ENCODE measurements at places on chromosomes 1 and 21.

- no peak for DNase-seq
These were observed 432.7 kb upstream of the VAMP3 start for GRCh38 chr1:7338439-7338838.

GRCh38 chr1:94734963-94735901, 84.9 kb upstream of the SLC44A3 start:
- DNase-seq = peak; percentile 94

- no peak for DNase-seq
These were observed 19.7 kb downstream of the FGGY start for GRCh38 chr1:59316497-59317128.

DNA sequence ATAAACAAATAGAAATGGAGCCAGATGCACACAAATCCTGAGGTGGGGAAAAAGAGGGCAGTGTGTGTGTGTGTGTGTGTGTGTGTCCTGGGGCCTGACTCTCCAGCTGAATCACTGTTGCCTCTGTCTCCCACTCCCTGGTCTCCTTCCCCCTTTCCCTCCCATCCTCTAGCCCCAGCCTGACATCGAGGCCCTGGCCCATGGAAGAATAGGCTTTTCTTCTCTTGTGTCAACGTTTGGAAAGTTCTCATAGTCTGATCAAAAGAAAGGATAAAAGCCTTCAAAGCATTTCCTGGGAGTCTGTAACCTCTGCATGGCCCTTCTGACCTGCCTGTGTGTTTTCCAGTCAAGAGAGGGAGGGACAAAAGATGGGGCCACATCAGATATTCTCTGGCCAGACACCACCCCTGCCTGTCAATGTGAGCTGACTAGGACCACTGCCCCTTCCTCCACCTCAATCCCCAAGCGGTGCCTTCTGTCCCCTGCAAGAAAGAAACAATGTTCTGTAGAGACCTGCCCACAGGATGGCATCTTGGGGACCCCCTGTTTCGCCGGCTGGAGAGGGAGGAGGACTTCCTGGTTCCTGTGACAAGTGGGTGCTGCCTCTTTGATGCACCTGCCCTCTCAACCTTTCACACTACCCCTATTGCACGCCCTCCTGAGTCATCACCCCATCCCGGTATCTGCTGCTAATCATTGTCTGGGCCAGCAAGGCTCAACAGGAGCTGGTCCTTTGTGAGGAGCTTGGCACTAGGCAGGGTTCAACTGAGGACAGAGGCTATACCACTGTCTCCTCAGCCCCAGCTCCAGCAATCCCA, 16.2 kb downstream of the KCNJ10 start:
- peak; percentile 41 for DNase-seq

GRCh38 chr1:227131193-227131592, 187.1 kb downstream of the CDC42BPA start:
- DNase-seq = no peak

- peak; percentile 98 for DNase-seq
These were observed 13.1 kb downstream of the KRTAP13-1 start for GRCh38 chr21:30408782-30409494.

DNA sequence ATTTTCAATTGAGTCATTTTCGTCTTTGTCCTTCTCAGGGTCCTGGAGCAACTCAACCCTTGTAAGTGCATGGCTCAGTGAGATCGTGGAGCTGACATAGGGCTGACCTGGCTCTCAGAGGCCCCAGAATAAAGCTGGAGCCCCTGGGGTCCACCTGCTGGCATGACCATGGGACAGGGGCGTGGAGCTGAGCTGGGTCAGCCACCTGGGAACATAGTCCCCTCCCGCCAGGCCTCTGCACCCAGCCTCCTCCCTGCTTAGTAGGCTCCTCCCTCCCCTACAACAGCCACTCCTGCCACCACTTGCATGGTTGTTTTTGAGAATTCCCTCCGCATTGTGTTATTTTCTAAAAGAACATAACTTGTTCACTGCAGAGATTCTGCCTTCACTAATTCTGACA, 3.1 kb upstream of the RIPK4 start:
- DNase-seq = no peak

DNA sequence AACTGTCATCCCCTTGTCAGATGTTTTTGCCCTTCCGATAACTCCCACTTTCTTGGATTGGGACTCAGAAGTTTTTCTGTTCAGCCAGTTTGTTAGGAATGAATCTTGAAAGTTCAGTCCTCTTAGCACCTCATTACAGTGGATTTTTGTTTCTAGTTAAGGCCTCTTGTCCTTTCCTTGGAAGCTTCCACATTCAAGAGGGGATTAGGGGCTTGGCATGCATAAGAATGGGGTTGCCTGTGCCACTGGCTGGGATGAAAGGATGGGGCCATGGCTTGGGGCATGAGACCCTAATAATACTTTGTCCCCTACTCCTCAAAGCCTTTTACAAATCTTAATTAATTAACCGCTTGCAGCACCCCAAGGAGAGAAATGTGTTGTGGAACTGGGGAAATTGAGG, 2.4 kb upstream of the DHDDS start:
- no peak for DNase-seq

- DNase-seq = peak; percentile 27
These were observed 12.2 kb downstream of the OR2B11 start for GRCh38 chr1:247445526-247446356.

DNA sequence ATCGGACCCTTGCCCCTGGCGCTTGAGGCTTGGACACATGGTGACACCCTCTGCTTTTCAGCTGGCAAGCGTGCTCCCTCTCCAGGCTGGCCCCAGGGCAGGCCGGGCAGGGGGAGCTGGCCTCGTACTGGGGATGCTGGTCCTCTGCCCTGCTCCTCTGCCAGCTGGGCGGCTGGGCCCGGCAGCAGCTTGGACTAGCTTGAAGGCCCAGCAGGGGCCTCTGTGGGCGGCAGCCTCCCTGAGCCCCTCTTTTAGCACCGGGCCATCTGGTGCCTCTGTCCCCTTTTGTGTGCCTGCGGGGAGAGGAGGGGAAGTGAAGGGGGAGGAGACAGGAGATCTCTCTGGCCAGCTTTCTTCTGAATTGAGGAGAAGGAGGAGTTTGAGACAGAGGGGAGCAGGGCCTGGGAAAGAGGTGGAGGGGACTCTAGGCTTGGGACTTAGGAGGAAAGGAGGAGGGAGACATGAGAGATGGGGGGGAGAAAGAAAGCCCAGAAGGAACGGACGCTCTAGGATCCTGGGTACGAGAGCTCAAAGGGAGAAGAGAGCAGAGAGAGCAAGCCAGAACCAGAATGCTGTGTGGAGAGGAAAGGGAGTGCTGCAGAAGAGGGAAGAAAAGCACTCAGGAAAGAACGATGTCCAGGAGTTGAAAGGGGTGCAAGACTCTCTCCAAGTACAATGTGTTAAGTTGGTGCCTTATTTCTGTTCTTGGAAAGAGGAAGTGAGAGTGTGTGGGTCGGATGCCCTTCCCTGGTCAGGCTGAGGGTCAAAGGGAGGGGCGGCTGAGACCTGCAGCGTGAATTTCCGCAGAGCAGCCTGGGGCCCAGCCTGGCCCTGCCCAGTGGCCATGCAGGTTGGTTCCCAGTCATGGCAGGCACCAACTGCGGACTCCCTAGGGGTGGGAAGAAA, 40.3 kb downstream of the IER5 start:
- DNase-seq = peak; percentile 61

DNA sequence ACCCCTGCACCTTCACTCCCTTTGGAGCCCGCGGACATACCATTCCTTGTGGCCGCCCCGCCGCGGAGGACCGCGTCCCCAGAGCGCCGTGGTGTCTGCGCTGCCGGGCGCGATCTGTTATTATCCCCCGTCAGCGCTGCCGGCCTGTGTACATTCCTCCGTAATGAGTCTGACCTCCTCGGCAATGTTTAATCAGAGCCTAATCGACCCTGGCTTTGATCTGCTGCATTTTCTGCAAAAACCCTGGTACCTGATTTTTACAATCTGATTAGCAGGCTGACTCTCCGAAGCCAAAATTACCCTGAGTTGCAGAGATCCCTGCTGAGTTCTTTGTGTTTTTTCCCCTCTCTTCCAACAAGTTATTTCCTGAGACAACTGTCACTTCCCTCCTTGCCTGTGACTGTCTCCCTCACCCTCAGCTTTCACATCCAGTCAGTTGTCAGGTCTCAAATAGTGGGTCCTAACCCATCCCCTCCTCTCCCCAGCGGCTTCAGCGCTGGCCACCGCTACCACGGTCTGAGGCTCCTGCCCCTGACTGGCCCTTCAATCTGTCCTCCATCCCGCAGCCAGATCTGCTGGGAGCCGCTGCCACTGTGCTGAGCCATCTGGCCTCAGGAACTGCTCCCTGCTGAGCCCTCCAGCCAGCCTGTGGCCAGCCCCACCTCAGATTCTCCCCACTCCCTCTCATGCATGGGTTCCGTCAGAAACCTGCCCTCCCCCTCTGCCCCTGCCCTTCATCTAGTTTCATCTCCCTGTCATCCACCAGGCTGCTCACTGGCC, 53.5 kb downstream of the GLIS1 start:
- peak; percentile 87 for DNase-seq

- peak; percentile 46 for DNase-seq
These were observed 26.4 kb upstream of the RGS16 start for GRCh38 chr1:182630586-182630985.

DNA sequence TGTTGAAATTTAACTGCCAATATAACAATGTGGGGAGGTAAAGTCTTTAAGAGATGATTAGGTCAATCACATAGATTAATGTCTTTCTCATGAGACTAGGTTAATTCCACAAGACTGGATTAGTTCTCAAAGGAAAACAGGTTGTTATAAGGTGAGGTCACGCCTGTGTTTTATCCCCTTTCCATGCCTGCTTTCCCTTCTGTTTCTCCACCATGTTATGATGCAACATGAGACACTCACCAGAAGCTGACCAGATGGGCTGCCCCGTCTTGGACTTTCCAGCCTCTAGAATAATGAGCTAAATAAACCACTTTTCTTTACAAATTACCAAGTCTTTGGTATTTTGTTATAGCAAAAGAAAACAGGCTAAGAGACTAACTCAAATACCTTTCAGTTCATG, 70.8 kb downstream of the DDAH1 start:
- no peak for DNase-seq

GRCh38 chr1:217626321-217626720, 4.6 kb downstream of the GPATCH2 start:
- DNase-seq = no peak

- DNase-seq = no peak
These were observed 17.9 kb upstream of the L1TD1 start for GRCh38 chr1:62176597-62177312.

DNA sequence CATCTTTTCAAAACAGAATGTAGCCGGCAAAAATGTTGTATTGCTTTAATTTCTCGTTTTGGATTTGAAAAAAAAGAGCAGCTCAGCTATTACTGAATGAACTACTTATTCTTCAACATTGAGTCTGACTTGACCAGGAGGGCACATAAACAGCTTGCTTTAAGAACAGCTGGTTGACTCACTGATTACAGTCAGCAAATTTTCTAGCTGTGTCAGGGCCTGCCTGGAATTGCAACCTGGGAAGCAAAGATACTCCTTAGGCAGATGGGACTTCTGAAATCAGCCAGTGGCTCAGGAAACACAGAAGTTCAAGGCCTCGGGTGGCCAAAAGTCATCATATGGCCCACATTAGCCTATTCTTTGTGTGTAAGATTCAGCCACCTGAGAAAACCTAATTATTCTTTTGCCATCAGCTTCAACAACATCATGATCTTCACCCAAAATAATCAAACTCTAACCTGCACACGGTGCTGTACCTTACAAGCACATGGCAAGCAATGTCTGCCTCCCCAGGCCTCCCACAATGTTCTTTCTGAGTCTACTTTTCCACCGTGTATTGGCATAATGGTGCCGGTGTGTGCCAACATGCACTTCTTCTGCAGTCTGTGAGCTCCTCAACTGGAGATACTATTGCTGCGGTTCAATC, 307.2 kb downstream of the HHIPL2 start:
- DNase-seq = peak; percentile 61

- DNase-seq = no peak
These were observed 15.1 kb downstream of the THBS3 start for GRCh38 chr1:155192346-155193274.

- DNase-seq = no peak
These were observed 65.1 kb upstream of the ATP1B1 start for GRCh38 chr1:169041366-169041765.

DNA sequence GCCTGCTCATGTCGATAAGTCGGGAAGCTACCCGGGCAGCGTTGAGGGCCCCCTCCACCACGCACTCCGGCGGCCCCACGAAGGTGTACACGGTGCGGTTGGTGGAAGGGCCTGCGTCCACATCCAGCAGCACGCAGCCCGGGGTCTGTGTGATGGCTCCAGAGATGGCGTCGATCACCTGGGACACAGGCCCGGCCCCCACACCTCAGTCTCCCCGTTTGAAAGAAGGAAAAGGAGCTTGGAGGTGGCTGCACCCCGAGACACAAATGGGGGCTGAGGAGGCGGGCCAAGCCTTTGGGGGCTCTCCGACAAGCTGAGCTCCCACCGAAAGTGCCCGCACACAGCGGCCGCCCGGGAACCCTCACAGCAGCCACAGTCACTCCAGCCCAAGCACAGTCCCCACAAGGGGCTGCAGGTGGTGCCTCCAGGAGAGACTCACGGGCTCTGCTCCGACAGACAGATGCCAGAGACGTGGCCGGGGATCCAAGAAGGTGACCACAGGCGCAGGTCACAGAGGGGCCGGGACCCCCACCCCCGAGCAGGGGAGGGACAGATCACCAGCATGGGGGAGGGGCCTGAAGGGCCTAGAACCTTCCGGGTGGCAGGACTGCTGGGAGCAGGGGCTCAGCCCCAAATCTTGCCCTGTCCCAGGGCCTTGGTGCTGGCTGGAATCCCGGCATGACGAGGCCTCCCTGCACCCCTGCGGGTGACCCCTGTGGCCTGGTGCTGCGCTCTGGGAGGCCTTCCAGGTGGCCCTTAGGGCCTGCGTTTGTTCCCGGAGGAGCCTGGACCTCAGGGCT, 1.0 kb downstream of the FTCD start:
- DNase-seq = peak; percentile 51

DNA sequence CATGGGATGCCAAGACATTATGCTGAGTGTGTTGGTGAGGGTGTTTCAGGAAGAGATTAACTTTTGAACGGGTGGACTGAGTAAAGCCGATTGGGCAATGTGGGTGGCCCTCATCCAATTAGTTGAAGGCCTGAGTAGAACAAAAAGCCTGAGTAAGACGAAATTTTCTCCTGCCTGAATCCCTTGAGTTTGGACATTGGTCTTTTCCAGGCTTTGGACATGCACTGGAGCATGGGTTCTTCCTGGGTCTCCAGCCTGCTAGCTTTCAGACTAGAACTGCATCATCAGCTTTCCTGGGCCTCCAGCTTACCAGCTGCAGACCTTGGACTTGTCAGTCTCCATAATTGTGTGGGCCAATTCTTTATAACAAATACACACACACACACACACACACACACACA, 63.6 kb downstream of the NIBAN1 start:
- DNase-seq = no peak

GRCh38 chr1:8604041-8604945, 213.1 kb downstream of the RERE start:
- DNase-seq = no peak

- no peak for DNase-seq
These were observed 172.2 kb upstream of the L1TD1 start for GRCh38 chr1:62022382-62022983.

- DNase-seq = peak; percentile 95
These were observed 125.9 kb downstream of the MAST2 start for GRCh38 chr1:45929257-45929687.
